Anterior cingulate cortex (tissue), 58 donors: ENCODE measurements at places on chromosomes 7 and 10.

- no peak for DNase-seq
Observed at GRCh38 chr7:99539213-99539811, 12.6 kb downstream of the FAM200A start.

DNA sequence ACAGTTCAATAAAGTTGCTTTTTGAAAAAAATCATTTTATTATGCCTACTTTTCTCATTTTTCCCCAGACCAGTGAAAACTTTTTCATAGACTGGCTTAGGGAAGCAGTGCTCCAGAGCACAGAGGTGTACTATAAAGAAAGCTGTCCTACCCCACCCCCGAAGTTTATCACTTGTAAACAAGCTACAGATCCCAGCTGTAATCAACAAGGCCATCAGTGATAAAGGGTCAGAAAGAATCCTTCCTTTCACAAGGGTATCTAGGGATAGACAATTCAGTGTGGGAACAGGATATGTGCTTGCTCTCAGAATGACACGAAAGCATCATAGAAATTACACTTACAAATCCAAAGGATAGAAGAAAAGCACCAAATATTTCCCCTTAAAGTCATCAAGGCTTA lies 4.5 kb downstream of the PRDX3 start:
- no peak for DNase-seq

- no peak for DNase-seq
Observed at GRCh38 chr10:29525762-29526161, 109.0 kb downstream of the SVIL start.

DNA sequence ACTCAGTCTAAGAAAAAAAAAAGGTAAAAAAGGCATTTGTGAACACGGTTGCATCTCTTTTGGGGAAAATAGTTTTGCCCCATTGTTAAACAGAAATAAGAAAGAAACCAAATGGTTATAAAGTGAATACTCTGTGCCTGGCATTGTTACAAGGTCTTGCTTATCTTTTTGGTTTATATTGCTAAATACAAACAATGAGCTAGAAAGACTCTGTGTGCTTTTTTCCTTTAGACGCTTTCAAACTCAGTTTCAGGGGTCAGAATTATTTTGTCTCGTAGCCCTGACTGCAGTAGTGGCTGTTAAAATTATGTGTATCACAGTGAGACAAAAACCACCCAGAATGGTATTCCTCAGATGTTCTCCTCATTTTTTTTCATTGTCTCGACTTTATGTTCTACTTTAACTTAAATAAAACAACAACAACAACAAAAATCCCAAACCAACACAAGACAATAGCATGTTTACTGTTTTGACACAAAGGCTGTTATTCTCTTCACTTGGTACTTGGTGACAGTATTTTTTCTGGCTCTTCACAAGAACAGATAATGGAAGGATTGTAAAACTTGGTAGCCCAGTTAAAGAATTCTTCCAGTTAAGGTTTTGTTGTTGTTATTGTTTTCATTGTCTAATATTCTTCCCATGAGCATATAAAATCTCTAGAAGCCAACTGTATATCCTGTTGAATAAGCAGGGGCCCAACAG lies 190.1 kb downstream of the PLXDC2 start:
- no peak for DNase-seq

GRCh38 chr7:129210989-129211312 lies 13.9 kb upstream of the AHCYL2 start:
- no peak for DNase-seq

DNA sequence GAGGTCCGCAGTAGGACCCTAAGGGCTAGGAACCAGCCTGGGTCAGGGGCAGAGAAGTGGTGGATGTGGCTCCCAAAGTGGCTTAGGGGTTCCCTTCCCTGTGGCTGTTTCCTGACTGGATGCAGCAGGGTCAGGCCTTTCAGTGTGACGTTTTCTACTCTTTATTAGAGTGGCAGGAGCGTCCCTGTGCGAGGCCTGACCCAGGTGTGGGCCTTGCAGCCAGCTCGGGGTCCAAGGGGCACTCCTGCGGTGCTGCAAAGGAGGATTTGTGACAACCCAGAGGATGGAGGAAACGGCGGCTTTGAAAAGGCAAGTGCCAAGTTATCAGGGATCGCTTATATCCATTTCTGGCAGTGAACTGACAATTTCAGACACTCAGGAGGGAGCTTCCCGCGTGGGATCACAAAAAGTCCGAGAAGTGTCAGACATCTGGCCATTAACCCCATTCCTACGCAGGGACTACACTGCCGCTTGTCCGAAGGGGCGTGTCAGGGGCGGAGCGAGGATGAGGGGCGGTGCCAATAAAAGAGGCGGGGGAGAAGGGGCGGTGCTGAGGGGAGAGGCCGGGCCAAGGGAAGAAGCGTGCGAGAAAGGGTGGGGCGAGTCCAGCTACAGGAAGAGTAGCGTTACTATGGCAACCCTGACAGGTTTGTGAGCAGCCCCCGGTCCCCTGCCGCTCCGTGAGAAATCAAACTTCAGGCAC lies 98.8 kb upstream of the ZNF722 start:
- DNase-seq = peak; percentile 77

DNA sequence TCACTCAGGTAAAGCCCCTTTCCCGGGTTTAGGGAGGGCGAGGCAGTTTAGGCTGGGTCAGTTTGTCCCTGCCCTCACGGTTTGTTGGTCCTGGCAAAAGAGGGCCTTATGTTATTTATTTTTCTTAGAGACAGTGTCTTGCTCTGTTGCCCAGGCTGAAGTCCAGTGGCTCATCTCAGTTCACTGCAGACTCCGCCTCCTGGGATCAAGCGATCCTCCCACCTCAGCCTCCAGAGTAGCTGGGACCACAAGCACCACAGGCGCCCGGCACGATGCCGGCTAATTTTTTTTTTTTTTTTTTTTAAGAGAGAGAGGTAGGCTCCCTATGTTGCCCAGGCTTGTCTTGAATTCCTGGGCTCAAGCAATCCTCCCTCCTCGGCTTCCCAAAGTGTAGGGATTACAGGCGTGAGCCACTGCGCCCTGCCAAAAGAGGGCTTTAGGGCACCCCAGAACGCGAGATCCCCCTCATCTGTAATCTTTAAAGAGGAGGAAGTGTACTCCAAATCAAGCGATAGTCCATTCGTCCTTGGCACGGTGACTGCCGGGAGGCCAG lies 626 bp upstream of the BMS1 start:
- no peak for DNase-seq

GRCh38 chr10:120978589-120979252 lies 127.6 kb downstream of the WDR11 start:
- DNase-seq = no peak

- no peak for DNase-seq
Observed at GRCh38 chr10:6657196-6657595, 77.1 kb upstream of the PRKCQ start.

DNA sequence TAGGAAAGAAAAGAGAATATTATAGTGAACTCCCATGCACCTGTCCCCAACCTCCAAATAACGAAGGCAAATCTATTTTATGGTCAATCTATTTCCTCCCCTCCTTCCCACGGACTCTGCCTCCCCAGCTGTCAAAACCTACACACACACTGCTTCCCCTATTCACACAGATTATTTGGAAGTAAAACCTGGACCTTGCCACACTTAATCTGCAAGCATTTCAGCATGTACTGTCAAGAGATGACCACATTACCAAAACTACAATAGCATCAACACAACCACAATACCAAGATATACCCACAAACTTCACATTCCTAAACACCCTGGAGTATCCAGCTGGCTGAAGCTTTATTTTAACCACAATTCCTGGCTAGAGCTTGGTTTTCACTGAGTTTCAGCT lies 27.8 kb upstream of the KCNK18 start:
- no peak for DNase-seq

- peak; percentile 3 for DNase-seq
Observed at GRCh38 chr7:117673367-117673766, 193.5 kb downstream of the CFTR start.

DNA sequence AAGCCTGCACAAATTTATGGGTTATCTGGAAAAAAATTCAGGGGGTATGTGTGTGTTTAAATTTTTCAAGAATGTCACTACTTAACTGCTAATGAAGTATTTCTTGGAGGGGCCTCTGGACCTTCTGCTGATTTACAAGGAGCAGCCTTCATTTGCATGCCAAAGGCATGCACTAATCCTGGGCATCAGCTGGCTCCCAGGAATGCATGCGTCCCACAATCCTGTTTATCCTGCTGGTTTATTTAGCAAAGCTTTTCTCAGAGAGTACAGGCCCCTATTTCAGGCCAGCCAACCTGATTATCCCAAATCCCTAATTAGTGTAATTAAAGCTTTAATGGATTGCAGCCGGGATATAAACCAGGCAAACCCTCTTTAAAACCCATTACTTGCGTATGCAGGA lies 170.4 kb downstream of the TAX1BP1 start:
- DNase-seq = peak; percentile 16

DNA sequence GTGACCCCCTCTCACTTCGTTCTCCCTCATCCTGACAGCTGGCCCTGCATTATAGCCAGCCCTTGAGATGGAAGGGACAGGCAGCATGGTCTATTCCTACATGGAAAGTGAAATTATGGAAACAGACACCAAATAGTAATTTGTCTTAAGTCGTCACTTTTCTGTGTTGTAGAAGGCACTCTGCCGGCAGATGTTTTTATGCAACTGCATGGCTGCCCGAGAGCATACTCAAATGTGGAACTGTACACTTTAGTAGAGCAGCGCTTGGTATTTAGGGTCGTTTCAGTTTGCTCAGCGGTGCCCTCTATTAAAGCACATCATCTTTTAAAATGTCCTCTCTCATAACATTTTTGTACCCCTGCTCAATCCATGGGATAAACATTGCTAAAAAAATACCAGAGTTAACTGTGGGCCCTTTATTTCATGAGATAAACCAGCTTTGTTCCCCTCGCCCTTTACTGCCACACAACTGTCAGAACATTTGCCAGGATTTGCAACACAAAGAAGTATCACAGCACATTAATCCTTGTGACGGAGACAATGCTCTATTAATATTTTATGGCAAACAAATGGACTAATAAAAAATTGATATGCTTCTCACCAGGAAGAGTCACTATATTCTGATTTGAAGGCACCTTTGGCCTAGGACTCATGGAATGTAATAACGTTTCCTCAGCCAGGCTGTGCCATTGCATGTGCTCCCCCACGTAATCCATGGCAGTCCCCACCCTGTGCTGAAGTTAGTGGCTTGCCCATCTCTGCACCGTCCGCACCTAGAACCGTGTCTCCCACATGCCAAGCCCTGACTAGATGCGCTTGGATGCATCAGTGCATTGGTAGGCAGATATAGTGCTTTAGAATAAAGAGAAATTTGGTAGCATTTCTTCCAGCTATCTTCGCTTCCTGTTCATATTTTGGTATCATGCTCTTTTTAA lies 221.3 kb downstream of the PAXIP1 start:
- DNase-seq = peak; percentile 57

DNA sequence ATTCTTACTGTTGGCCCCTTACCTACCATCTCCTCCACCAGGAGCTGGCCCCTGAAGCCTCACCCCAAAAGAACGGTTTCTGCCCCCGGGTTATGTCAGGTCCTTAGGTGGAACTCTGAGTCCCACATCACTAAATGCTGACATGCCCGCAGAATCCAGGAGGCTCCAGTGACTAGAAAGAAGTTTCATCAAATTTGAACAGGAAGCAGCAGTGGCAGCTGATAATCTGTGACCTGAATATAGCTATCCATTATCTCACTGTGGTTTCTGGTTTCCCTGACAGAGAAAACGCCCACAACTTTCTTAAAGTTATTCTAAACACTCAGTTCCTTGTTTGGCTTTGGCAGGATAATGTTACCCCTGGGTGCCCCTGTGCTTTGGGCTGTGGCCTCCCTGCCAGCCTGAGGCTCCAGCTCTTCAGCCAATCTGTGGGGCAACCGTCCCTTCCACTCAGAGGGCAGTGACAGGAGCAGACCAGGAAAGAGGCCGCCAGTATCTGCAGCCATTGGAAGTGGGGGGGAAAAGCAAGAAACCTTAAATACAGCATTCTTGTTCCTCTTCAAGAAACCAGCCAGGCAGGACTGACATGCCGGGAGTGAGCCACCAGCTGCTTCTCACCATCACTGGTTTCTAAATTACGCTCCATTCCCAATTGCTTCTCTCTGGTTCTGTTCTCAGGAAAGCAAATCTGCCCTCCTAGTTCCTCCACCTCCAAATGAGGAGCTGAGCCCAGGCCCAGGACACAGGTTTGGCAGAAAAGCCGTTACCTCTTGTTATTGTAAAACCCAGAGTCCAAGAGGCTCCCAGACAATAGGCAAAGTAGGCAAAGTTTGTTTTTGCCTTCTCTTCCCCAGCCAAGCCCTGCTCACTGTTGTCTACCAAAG lies 41.2 kb upstream of the VCL start:
- DNase-seq = no peak

GRCh38 chr10:10788761-10789160 lies 228.9 kb upstream of the CELF2 start:
- no peak for DNase-seq

GRCh38 chr10:87775766-87776165 lies 42.3 kb downstream of the ATAD1 start:
- no peak for DNase-seq

GRCh38 chr7:13912715-13913278 lies 76.7 kb downstream of the ETV1 start:
- DNase-seq = no peak

DNA sequence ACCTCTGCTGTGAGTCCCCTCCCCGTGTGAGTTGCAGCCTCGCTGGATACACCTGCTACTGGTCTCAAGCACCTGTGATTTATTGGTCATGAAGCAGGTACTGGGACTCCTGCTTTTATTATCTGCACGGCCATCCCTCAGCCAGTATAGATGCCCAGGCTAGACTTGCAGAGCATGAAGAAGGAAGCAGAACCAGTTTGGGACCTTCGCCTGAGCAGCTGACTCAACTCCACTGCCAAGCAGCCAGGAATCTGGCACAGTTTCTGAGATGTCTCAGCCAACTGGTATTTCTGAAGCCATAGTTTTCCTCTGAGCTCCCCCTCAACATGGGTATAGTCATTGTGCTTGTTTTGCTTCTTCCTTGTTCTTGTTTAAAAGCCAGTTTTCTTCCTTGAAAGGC lies 28.0 kb upstream of the SLC39A12 start:
- DNase-seq = peak; percentile 36

DNA sequence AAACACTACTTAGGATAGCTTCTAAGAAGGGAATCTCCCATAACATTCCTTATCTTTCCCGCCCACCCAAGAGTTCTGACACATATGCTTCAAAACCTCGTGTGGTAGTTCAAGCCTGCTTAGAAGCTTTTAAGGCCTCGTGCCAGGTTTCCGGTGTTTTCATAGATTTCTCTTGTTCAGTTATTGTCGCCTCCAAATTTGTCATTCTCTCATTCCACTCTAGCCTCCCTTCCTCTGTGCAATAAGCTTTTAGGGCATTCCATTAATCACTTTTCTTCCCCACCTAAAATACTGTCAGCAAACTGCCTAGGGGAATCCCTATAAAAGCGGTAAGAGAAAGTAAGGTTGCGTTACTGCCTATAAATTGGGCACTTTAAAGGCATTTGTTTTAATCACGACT lies 718 bp upstream of the BPGM start:
- DNase-seq = no peak

DNA sequence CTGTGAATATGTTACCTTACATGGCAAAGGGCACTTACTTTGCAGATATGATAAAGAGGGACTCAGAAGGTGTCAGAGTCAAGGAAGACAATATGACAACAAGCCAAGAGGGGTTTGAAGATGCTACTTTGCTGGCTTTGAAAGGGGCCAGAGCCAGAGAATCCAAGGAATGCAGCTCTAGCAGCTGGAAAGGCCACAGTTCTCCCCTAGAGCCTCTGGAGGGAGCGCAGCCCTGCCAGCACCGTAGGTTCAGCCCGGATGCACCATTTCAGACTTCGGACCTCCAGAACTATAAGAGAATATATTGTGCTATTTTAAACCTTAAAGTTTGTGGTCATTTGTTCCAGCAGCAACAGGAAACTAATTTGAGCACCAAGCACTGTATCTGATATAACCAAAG lies 32.9 kb upstream of the WDR11 start:
- no peak for DNase-seq
